ENCODE measurements at places on chromosomes 1 and 21. TPM values are rescaled to one million over a fixed set of nuclear protein-coding genes. Genes with fewer than 3 reads are reported as not detected.

- DNase-seq = no peak
Observed at GRCh38 chr1:53050310-53050709, 11.7 kb upstream of the PODN start.

DNA sequence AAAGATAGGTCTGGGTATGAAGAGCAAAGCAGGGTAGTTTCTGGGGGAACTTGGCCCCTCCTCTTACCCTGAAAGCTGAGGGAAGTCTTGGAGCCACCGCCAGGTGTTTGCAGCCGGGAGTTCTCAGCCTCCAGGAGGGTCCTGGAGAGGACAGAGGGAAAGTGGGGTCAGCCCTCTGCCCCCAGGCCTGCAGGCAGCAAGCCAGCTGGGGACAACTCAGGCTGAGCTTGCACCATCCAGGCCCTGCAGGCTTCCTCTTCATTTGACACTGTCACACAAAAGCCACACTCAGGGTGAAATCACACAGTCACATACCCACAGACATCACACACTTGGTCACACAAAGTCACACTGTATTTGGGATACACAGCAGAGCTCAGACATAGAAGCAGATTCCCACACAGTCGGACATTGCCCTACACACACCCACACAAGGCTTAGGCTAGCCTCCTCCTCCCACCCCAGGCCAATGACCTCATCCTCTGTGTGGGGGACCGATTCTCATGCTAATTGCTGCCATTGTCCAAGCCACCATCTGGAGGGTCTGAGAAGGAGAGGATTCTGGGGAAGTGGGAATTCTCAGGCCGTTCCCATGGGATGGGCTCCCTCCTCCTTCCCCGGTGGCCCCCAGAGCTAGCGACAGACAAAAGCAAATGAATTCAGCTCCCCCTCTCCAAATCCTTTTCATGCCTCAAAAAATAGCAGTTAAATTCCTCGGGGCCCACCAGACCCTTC is 3.7 kb downstream of the NES start:
- no peak for DNase-seq

- DNase-seq = no peak
Observed at GRCh38 chr1:42978317-42979035, 19.8 kb upstream of the SLC2A1 start.

DNA sequence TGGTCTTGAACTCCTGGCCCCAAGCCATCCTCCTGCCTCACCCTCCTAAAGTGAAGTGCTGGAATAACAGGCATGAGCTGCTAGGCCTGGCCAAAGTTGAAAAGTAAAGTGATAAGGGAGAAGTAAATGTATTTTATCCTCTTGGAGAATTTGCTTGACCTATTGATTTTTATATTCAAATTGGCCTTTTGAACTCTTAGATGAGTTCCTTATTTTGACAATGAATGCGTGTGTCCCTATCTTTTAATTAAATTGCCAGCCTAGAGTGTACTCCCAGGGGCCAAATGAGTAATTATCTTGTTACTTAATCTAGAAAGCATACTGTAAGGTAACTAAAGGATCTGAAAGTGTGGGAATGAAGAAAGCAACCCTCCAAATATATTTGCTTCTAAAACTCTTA is 11.4 kb downstream of the RNF11 start:
- no peak for DNase-seq

- DNase-seq = no peak
Observed at GRCh38 chr1:48947761-48948537, 171.3 kb upstream of the BEND5 start.

CHRM3 gene
- not detected for total RNA-seq

DNA sequence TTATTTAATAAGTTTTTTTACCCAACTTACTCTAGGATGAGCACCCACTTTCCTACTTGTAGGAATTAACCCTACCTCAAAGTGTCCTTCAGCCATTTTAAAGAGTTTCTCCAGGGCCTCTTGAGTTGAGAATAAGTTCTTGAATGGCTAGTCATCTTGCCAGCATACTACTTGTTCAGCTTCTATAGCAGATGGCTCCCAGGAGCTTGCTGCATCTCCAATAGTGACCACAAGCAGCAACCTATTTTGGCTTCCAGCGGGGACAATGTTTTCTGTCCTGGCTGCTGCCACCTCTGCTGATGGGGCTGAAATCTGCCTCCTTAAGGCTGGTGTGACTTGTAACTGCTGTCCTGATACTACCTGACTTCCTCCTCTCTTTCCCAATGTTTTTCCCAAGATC is 20.8 kb upstream of the PIK3R3 start:
- DNase-seq = no peak
